ENCODE measurements at places on chromosomes 3 and 15.

- DNase-seq = no peak
Measured at GRCh38 chr3:166367947-166368533, 530.8 kb upstream of the BCHE start.

DNA sequence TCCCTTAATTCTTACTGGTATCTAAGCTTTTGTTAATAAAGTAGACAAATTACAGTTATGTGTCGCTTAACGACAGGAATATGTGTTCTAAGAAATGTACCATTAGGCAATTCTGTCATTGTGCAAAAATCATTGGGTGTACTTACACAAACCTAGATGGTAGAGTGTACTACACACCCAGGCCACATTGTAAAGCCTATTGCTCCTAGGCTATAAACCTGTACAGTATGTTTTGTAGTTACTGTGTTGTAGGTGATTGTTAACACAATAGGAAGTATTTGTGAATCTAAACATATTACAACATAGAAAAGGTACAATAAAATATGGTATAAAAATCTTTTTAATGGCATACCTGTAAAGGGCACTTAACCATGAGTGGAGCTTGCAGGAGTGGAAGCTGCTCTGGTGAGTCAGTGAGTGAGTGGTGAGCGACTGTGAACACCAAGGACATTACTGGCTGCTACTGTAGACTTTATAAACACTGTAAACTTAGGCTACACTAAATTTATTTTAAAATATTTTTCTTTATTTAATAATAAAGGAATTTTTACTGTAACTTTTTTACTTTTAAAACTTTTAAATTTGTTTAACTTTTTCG, 47.4 kb downstream of the FSIP1 start:
- no peak for DNase-seq

GRCh38 chr3:151599103-151599672, 134.5 kb upstream of the AADACL2 start:
- no peak for DNase-seq

GRCh38 chr15:70541511-70541910, 221.8 kb downstream of the UACA start:
- DNase-seq = no peak

- no peak for DNase-seq
Measured at GRCh38 chr15:99137111-99137546, 32.2 kb downstream of the SYNM start.
